ENCODE measurements at places on chromosomes 6 and 20.

GRCh38 chr6:44237021-44237812 lies 9.7 kb upstream of the HSP90AB1 start:
- DNase-seq, result peak; percentile 50

DNA sequence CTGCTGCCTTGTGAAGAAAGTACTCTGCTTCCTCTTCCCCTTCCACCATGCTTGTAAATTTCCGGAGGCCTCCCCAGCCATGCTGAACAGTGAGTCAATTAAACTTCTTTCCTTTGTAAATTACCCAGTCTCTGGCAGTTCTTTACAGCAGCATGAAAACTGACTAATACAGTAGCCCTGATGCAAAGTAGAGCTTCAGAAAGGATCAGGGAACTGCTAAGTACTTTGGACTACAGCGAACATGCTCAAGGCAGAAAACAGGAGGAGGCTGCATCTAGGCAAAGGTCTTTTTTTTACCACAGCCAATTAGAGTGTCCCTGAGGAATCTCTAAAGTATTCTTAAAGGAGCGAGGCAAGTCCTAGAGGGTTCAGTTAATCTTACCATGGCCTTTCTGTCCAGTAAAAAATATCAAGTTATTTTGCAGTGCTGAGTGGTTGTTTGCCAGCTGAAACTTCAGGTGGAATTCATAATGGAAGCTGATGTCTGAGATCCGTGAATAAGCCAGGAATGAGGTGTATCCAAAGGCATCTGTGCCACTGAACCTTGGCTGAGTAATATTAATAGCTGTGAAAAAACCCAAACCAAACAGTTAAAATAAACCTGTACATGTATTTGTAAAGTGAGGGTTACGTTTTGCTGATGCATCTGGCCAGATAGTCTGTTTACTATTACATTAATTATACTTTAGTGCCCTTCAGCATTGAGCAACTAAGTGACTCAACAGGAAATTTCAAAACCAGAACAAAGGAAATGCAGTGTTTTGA lies 170.4 kb downstream of the PHF3 start:
- no peak for DNase-seq

- no peak for DNase-seq
Observed at GRCh38 chr6:1901556-1901955, 291.8 kb downstream of the FOXC1 start.

GRCh38 chr6:113120224-113120581 lies 736.9 kb upstream of the MARCKS start:
- DNase-seq, result no peak

Measured in stimulated activated CD8-positive, alpha-beta memory T cell treated with anti-CD3 and anti-CD28 coated beads, Interleukin-7, amount 100 ng/mL, for 24 hours (primary cell).